ENCODE measurements at places on chromosomes 4 and X.

DNA sequence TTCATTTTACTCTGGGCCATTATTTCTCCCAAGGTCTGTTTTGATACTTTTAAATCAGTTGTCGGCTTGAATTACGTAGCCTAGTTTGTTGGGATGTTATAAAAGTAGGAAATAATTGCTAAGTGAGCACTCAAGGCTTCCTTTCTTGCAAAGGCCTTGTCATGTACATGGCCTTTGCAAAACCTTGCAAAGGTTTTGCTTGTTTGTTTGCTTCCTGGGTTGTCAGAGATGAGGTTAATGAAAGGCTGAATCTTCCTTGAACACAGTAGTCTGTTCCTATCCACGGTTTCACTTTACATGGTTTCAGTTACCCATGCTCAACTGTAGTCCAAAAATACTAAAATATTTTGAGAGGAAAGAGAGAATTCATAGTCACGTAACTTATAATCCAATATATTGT, 113.5 kb downstream of the NAA11 start:
- DNase-seq = no peak

DNA sequence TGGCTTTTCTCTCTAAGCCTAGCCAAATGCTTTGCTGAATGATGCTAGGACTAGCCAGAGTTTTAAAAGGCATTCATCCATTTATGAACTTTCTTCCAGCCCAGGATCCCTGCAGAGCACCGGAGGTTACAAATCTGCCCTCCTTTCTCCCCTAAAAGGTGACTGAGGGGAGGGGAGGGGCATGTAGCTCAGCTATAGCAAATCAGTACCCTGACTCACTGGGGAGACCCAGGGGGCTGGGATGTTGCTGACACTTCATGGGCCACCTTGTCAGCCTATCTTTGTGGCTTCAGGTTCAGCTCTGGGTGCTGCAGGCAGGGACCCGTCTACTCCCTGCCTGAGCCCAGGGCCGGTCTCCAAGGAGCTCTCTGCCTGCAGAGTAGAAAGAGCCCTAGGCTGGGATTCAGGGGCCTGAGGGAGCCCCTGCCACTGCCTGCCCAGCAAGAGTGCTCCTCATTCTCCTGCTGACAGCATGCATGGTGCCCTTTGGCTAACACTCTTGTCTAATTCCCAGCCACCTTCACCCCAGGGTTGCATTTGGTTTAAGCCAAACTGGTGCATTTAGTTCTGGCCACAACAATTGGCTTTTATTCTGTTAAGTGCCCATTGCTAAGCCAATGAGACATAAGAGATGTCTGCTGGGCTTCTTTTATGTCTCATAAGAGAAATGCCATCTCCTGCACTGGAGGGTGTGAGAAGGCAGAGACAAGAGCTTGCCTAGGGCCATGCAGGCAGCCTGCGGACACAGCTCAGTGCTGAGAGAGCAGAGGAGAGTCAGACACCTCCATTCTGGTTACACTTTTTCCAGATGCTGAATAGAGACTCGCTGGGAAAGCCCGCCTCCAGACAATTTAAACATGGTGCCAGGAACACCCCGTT, 11.9 kb upstream of the UBA6 start:
- DNase-seq = no peak

DNA sequence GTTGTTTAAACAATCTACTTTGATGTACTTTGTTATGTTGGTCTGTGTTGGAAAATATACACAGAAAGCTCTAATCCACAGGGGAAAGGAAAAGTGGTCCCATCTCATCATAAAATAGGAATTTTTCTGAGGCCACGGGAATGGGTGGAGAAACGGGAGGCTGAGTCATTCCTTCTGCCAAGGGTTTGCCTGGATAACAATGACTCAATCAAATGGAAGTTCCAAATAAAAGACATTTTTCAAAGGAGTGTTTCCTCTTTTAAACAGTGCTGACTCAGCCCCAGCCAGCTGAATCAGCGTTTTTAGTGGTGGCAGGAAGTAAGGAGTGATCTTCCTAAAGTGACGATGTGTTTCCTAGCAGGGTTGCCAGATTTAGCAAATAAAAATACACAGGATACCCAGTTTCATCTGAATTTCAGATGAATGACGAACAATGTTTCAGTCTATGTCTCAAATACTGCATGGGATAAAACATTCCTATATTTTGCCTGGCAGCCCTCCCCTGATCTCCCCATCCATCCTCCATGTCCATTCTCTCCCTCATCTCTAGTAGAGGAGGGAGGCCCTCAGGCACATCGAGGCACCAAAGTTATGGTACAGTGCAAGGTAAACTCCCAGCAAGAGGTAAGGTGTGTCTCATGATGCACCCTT, 345.4 kb upstream of the GATB start:
- DNase-seq = no peak

GRCh38 chr4:40190465-40190864, 6.4 kb upstream of the RHOH start:
- no peak for DNase-seq

GRCh38 chr4:139611391-139611790, 54.2 kb upstream of the MGST2 start:
- no peak for DNase-seq

DNA sequence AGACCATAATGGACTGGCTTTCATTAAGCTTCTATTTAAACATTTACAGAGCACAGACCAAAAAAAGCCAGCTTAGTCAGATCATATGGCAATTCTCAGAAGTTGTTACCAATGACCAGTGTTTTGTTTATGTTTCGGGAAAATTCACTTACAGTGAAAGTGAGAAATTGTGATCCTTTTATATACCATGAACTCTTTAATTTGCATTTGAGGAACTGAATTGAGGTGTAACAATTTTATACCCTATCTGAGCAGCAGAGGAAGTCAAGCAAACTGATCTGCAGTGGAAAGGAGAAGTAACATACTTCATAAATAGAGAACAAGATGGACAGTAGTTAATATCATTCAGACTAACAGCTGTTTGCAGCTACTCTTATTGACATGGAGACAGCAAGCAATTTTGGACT, 97.1 kb downstream of the TMA16 start:
- no peak for DNase-seq

GRCh38 chrX:109732807-109733612, at the start of gene ACSL4:
Gene ACSL4 (minus strand): TSS chrX:109733257. CDS start chrX:109683363, 49,894 bp downstream.
- peak; percentile 92 for DNase-seq

DNA sequence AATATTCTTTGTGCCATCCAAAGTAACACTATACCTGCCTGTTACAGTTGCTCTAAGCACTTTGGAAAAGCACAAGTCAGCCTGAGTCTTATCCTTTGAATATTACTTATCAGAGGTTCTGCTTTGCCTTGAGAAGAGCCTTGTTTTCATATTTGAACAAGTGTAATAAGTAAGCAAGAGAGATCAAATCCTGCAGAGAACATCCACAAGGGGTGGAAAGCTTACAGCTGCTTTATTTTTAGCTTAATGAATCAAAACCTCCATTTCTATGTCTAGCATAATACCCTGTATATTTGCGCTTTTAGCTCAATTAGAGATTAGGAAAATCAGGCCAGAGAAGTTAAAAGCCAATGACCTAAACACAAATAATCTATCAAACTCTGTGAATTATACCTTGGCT, 139.8 kb downstream of the CDS1 start:
- no peak for DNase-seq

DNA sequence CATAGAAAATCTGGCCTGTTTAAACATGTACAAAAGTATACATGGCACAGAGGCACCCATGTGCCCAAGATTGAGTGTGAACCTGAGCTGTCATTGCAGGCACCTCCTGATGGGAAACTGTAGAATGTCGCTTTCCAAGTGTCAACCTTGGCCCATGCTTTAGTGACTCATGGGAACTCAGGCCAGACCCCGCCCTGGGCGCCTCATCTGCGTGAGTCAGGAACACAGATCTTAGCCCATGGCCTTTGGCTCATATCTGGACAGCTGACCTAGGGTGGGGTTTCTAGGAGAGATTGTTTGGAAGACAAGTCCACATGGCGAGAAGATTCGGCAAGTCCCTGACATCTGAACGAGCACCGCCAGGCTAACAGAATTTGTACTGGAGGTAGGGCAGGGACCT, 50.0 kb downstream of the CYTL1 start:
- no peak for DNase-seq

DNA sequence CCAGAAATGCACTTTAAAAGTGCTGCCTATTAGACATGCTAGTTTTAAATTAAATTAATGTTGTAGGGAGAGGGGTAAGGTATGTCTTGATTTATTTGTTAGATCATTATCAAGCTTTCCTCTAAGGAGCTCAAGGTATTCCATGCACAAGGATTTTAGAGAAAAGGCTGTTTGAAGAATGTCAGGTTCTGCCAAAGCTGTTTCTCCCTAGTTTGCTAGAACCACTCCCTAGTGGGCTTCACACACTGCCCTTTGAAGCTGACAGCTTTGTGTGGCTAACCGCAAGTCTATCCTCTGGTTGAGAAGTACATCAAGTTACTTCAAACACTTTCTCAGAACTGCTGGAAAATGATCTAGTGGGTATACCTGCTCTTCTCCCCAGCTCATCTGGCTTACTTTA, 32.3 kb downstream of the RASL11B start:
- no peak for DNase-seq

DNA sequence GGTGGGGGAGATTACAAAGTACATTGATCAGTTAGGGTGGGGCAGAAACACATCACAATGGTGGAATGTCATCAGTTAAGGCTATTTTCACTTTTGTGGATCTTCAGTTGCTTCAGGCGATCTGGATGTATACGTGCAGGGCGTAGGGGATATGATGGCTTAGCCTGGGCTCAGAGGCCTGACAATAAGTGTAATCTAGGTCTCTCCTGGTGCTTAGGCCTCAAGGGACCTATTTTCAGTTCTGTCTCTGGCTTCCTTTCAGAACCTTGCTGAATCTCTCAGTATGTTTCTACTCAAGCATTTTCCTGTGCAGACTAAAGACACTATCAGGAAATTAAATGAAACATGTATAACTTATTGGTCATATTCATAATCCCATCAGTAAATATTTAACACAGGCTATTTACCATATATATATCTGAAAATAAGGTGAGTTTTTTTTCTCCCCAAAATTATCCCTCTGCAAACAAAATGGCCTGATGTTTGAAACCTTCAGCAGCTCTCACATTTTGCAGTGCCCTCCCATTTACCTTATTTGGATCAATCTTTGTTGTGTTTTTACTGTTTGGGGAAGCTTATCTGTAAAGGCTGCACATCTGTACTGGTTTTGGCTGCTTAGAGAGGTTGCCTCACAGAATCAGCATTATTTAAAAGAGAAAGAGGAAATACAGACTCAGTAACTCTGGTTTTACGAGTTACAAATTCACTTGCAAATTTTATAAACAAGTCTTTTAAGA, 2.3 kb upstream of the ZCCHC4 start:
- DNase-seq = peak; percentile 45

GRCh38 chr4:166039822-166040221, 166.8 kb downstream of the TLL1 start:
- DNase-seq = no peak

GRCh38 chr4:4574792-4575191, 32.9 kb upstream of the STX18 start:
- peak; percentile 6 for DNase-seq

- peak; percentile 11 for DNase-seq
Observed at GRCh38 chrX:124378643-124379042, 32.3 kb downstream of the SH2D1A start.

GRCh38 chrX:111585337-111585736, 73.9 kb downstream of the SERTM2 start:
- DNase-seq = no peak
